ENCODE measurements at places on chromosomes 6 and 20.

DNA sequence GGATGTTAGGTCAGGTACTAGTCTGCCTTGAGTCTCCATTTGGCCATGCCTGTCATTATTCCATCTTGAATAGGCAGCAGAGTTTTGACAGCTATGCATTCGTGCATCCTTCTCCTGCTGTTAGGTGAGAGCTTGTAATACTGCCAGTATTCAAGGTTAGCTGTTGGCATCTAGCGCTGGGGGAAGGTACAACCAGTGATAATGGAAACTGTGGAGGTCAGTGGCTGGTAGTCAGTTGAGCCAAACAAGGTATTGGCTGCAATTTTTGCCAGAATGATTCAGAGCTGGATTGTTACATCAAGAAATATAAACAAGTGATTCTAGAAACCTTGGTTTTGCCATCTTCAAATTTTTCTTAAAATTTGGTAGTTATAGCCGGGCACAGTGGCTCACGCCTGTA, 6.5 kb downstream of the FAM8A1 start:
- no peak for DNase-seq

DNA sequence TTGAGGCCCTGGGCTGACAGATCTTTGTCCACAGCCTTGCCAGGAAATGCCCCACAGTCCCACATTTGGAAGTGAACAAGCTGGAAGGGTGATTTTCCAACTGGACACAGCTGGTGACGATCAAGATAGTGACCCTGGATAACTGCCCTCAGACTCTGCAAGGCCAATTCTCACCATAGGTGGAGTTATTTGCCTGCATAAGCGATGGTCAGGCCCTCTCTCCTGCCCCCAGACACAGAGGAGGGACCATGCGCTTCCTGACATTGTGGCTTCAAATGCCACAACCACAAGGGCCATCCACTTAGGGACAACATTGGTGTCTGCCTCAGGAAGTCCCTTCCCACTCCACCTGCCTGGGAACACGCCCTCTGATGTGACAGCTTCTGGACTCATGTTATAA, 96.0 kb downstream of the JPH2 start:
- DNase-seq, result no peak

- no peak for DNase-seq
Observed at GRCh38 chr20:23159256-23159946, 73.3 kb upstream of the CD93 start.

GRCh38 chr20:25397821-25398220, 7.2 kb upstream of the ABHD12 start:
- DNase-seq, result no peak

GRCh38 chr6:3438190-3439167, 18.4 kb downstream of the SLC22A23 start:
- DNase-seq, result no peak

- DNase-seq, result no peak
Observed at GRCh38 chr6:68575765-68576439, 59.2 kb upstream of the ADGRB3 start.

- DNase-seq, result no peak
Observed at GRCh38 chr6:70616728-70617260, 50.1 kb downstream of the SDHAF4 start.

Data from GM12865 (cell line).